Placental pericyte (primary cell): ENCODE measurements at places on chromosomes 6 and 20. TPM values are rescaled to one million over a fixed set of nuclear protein-coding genes. Genes with fewer than 3 reads are reported as not detected.

Gene FAM209A
- not detected in 2 replicates for total RNA-seq

Gene PNLDC1
- total RNA-seq: not detected in 2 replicates

Gene MYO6
- total RNA-seq: 9.0 and 11.0 TPM in 2 replicates

Gene AP5S1
- total RNA-seq: 24.9 and 33.6 TPM in 2 replicates
